ENCODE measurements at places on chromosomes 2 and 18.

GRCh38 chr2:199907008-199907714 lies 3.9 kb upstream of the C2orf69 start:
- DNase-seq, result no peak

- DNase-seq, result no peak
Measured at GRCh38 chr2:203070701-203071100, 56.0 kb downstream of the NBEAL1 start.

GRCh38 chr2:45699032-45699658 lies 47.7 kb downstream of the PRKCE start:
- DNase-seq, result peak; percentile 93

DNA sequence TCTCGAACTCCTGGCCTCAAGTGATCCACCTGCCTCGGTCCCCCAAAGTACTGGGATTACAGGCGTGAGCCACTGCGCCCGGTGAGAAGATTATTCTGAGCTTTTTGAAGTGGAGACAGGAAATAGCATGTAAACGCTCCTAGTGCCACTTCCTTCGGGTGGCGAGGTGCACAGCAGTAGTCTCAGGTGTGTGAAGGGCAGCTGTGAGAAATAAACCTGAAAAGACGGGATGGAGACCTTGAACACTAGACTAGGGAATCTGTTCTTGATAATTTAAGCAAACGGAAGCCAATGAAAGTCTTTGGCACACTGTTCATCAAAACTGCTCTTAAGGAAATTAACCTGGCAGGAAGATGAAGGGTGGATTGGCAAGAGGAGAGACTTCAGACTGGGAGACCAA lies 439 bp upstream of the PLEKHH2 start:
- no peak for DNase-seq

DNA sequence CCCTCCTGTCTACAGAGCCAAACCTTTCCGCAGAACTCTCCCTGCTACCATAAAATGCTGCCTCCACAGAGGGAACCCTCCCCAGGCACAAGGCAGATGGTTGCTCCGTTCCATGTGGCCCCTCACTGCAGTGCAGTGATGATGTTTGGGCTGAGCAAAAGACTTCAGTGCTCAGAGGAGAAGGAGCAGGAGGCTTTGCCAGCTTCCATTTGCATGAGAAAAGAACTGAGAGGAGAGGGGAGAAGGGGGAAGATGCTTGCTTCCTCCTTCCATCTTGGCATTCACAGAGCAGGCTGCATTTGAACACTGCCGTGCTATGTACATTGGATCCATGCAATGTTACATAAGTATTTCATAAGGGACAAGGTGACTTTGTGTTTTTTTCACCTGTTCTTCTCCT lies 46.6 kb upstream of the TMEM200C start:
- DNase-seq, result no peak

- no peak for DNase-seq
Measured at GRCh38 chr2:213166109-213166508, 14.7 kb upstream of the IKZF2 start.

- DNase-seq, result no peak
Measured at GRCh38 chr2:188819011-188819410, 155.2 kb upstream of the COL3A1 start.

GRCh38 chr2:230225486-230225885 lies at the start of gene SP140:
TSS of gene SP140 (plus strand) at chr2:230225736. CDS start at chr2:230225845, 109 bp downstream.
- DNase-seq, result no peak
